Mesothelial cell of epicardium (in vitro differentiated cells): ENCODE measurements at places on chromosomes 4 and X.

GRCh38 chr4:72314869-72315268, 254.2 kb downstream of the ADAMTS3 start:
- DNase-seq = no peak

- DNase-seq = no peak
Measured at GRCh38 chr4:121938282-121939092, 13.4 kb downstream of the TRPC3 start.

DNA sequence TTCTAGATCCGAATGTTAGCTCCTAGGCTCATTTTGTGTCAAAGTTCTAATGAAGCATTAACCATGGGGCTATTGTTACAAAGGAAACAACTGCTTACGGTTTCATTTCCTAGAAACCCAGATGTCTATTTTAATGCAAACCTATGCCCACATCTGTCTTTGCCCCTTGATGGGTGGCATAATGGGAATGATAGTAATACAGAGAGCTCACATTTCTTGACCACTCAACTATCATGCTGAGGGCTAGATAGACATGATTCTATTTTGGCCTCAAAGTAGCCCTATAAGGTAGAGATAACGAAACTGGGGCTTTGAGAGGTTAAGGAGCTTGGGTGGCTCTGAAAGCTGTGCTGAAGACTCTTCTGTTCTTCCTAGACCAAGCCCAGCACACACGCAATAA, 1.9 kb downstream of the TLR7 start:
- no peak for DNase-seq

DNA sequence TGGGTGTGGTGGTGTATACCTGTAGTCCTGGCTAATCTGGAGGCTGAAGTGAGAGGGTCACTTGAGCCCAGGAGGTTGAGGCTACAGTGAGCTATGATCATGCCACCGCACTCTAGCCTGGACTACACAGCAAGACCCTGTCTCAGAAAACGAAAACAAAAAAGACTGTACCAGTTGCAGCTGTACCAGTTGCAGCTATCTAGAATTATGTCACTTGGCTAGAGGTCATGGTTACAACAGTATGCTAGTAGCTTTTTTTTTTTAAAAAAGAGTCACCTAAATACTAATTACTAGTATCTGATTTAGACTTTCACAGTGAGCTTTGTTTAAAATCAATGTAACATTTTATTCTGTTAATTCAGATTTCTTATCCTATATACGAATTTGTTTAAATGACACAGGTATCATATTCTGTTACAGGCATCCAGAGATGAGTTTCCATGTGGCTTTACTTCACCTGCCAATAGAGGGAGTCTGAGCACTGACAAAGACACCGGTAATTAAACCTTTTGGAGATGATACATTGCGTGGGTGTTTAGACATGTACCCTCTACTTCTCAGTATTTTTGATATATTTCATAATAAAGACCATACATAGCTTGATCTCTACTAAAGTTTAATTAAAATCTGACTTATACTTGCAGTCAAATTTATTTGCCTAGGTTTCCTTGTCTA, 100.2 kb upstream of the IL13RA1 start:
- no peak for DNase-seq

- no peak for DNase-seq
Measured at GRCh38 chr4:86977621-86978184, 42.9 kb downstream of the AFF1 start.

DNA sequence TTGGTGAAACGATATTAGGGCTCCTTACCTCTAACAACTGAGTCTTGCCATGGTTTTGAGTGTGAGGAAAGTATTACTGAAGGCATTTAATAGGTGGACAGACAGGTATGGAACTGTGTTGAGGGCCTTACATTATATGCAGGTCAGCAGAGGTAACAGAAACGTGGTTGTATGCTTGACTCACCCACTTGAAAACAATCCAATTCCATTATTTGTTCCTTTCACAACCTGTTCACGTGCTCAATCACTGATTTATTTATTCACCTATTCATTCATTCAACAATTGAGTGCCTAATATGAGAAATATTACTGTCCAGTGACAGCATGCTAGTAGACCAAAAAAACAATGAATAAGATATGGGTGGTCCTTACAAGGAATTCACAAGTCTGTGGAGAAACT, 33.3 kb upstream of the PPARGC1A start:
- DNase-seq = no peak

- DNase-seq = no peak
Measured at GRCh38 chr4:122005064-122005755, 53.4 kb upstream of the TRPC3 start.
